ENCODE measurements at places on chromosomes 1 and 21.

DNA sequence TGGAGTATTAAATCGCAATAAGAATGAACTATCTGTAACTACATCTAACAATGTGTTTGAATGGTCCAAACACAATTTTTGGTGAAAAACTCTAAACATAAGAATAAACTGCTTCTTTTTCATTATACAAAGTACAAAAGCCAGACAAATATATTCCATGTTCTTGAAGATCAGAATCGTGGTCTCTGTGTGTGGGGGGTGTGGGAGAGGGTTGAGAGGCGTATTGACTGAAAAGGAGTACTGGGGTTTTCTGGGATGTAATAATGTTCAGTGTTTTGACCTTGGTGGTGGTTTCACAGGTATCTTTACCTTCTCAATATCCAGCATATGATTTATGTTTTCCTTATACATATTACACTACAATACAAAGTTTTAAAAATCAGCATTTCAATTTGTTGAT lies 764 bp upstream of the CFH start:
- no peak for DNase-seq

DNA sequence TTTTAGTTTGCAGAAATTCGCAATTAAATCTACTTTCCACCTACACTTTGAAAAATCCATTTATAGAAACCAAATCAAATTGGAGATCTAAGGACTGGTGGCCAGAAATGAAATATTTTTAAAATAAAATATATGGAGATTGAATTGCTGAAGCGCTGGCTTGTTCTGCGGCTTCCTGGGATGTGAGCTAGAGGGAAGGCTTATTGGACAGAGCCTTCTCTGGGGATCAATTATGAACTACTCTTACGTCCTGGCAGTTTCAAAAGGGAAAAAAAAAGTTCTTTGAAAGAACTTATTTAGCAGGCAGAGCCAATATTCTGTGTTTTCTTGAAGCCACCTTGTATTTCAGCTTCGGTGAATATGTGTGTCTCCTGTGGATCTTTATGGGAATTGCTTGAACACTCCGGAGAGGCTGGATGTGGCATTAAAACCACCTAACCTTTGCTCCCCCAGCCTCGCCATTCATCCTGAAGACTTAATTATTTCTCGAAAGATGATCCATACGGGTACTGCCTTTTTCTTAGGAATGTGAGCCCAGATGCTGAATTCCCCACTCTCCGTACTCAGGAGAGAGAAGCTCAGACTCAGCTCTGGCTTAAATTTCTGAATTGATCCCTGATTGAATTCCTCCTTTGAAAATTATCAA lies 478.9 kb upstream of the VAMP3 start:
- no peak for DNase-seq

- DNase-seq: no peak
These were observed 76.8 kb downstream of the PLA2G4A start for GRCh38 chr1:186905561-186905960.

- DNase-seq: peak; percentile 61
These were observed 9.0 kb downstream of the NPPA start for GRCh38 chr1:11838349-11839272.
